ENCODE measurements at places on chromosomes 16 and 17. TPM values are rescaled to one million over a fixed set of nuclear protein-coding genes. Genes with fewer than 3 reads are reported as not detected.

Gene RBBP6
- total RNA-seq, result 23.6 TPM

DNA sequence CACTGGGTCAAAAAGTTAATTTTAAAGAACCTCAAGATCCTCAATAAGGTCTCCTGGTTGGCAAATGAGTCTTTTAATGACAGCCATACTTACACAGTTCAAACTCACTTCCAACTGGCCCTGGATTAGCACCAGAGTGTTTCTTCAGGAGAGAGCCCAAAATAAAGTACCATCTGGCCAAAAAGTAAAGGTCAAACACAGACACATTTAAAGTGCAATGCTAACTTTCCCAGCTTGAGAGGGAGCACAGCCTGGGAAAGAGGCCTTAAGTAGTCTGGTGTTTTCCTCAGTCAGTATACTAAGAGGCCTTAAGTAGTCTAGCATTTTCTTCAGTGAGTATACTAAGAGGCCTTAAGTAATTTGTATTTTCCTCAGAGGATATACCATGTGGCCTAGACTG is 46.6 kb upstream of the ERN1 start:
- DNase-seq, result no peak

Gene WIPF2
- 5.7 TPM for total RNA-seq

GRCh38 chr17:82745524-82745923 is 6.3 kb upstream of the TBCD start:
- no peak for DNase-seq

- no peak for DNase-seq
These were observed 30.8 kb upstream of the GAS7 start for GRCh38 chr17:10229181-10229580.

Gene DNAH2
- total RNA-seq, result not detected

DNA sequence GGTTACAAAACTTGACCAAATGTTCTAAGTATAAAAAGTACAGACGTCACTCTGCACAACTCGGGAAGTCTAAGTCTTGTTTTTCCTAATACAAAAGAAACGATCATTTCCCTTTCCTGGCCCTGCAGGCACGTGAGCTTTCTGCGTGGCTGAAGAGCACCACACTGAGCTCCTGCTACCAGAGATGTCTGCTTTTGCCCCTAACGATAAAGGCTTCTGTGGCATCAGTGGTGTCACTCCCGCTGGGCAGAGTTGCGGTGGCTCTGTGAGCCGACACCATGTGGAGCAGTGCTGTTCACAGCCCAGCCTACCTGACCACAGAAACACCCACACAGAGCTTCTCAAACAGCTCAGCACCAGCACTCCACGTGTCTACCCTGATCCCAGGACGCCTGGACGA is 20.5 kb downstream of the EMC8 start:
- DNase-seq, result no peak

Gene CD300E
- total RNA-seq, result not detected

DNA sequence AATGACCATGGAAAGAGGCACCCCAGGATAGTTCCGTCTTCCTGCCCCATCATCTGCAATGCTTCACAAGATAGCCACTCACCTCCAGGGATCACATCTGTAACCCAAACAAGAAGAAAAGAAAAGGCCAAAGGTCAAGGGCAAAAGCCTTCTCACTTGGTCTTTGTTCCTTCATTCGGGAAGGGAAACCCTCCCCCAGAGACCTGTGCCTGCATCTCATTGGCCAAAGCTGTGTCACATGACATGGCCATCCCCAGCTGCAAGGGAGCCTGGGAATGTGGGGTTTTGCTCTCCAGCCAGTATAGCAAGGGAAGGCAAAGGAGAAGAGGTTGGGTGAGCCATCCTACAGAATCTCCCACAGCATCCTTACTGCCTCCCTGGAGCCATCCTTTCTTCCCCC is 47.9 kb downstream of the NOL11 start:
- no peak for DNase-seq

DNA sequence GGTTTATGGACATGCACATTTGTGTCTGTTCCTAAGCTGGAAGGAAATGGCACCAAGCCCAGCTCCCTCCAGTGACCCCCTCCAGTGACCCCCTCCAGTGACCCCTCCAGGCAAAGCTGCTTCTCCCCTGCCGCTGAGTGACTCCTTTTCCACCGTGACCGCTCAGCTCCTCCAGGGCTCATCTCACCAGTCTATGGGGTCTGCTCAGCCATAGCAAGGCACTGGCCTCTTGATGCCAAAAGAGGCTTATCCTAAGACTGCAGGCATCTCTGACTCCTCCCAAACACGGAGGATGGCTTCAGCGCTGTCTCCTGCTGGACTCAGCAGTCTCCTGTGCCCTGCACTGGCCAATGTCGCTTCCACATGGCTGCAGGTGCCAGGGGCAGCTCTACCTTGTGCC is 35.3 kb downstream of the FA2H start:
- DNase-seq, result no peak

Measured in SJSA1 (cell line).